ENCODE measurements at places on chromosomes 13 and 19. TPM values are rescaled to one million over a fixed set of nuclear protein-coding genes. Genes with fewer than 3 reads are reported as not detected.

Gene ZNF426
- total RNA-seq, result 13.1 TPM

Gene TMIGD2
- not detected for total RNA-seq

Gene ZNF570
- total RNA-seq, result 11.6 TPM

Gene SMIM24
- total RNA-seq, result not detected

Gene SBK2
- total RNA-seq, result not detected

Gene PTH2
- not detected for total RNA-seq

Gene LGALS13
- total RNA-seq, result not detected

Gene TSSK6
- 1.3 TPM for total RNA-seq

Gene KPTN
- total RNA-seq, result 10.6 TPM

Gene MIA
- total RNA-seq, result not detected

Gene KLF1
- total RNA-seq, result not detected

Gene SIGLEC12
- total RNA-seq, result not detected

Measured in H4 (cell line).